Kasumi-1 (cell line): ENCODE measurements at places on chromosomes 7 and 10.

GRCh38 chr10:130141878-130142277 is 5.7 kb downstream of the GLRX3 start:
- DNase-seq = no peak

DNA sequence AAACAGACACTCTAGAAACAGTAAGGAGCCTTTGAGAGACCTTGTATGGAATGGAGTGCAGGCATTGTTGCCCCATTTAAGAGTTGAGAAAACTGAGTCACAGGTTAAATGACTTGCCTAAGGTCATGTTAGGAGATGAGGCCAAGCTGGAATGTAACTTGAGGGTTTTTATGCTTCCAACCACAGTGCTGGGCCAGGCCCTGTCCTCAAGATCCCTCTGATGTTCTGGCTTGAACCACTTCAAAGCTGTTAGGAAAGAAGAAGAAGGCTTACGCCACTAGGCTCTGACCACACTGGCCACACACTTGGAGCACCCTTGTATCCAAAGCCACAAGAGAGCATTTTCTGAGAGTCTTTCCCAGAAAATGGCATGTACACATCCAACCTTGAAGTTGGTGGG is 42.7 kb downstream of the PLAU start:
- DNase-seq = no peak

DNA sequence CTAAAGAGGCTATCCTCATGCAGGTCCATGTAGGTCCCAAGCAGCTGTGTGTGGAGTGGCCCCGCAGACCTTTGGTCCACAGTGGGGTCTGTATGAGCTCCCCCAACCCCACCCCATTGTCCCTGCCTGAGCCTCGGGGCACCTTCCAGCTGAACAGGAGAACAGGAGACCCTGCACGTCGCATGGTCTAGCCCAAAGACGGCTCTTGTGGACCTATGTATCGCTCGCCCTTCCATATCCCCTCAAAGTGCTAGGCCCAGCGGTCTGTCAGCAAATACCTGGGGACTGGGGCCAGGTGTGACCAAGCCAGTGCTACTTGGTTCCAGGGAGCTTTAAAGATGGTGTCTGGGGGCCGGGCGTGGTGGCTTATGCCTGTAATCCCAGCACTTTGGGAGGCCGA is 43.0 kb downstream of the OAT start:
- no peak for DNase-seq

DNA sequence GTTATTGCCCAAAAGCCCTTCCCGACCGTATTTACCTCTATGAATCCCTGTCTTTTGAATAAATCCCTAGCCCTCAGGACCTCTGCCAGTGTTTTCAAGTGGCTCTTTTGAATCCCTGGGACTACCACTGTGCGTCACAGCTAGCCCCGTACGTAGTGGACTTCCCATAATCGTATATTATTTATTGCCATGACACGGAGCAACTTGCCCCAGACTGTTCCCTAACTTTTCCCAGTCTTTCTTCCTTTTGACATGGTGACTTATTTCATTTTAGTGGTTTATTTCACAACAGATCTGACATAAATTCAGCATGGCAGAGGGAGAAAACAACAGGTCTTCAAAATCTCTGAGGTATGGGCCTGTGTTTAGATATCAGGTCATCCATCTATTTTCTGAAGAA is 318.6 kb upstream of the KLF6 start:
- DNase-seq = no peak

DNA sequence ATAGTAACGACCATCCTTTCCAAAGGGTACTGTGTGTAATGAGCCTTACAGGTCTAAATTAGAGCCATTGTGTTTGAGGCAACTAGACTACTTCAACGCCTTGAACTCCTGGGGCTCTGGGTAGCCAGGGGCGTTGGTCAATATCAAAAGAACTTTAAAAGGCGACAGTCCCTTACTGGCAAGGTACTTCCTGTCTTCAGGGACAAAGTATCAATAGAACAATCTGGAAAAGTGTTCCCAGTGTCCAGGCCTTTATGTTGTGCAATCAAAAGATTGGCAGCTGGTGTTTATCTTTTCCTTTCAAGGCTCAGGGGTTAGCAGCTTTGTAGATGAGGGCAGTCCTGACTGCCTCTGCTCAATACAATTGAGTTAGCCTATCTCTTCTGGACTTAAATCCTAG is 284.3 kb downstream of the PARD3 start:
- no peak for DNase-seq

GRCh38 chr7:157292770-157293412 is 43.9 kb upstream of the DNAJB6 start:
- no peak for DNase-seq

GRCh38 chr10:58588673-58589265 is 76.1 kb downstream of the BICC1 start:
- no peak for DNase-seq

DNA sequence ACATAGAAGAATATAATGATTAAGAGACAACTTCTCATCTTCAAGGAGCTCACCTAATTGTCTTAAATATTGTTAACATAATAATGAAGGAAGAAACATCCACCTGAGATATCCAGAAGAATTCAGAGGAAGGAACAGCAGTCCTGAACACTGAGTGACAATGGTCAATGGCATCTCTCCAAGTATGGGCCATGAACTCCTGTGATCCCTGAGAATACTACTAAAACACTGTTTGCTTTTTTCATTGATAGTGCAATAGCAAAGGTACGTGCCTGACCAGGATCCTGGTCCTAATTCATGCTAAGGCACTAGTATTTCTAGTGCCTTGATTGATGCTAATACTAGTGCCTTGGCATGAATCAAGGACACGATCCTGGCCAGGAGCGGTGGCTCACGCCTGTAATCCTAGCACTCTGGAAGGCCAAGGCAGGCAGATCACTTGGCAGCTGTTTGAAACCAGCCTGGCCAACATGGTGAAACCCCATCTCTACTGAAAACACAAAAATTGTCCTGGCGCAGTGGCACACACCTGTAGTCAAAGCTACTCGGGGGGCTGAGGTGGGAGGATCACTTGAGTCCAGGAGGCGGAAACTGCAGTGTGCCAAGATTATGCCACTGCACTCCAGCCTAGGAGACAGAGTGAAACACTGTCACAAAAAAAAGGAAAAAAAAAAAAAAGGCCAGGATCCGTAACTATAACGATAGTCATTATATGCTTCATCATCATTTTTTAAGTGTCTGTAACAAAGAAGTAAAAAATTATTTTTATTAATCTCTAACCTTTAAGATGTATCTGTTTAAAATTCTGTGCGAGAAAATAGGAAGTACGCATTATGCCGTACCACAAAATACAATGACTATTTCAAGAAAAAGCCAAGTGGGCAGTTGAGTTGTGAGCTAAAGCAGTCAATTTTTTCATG is 49.1 kb downstream of the SRPK2 start:
- no peak for DNase-seq
